MM.1S (cell line): ENCODE measurements at places on chromosomes 2 and 18.
A peak's percentile ranks its signal among the peaks of the same experiment; 100 is the strongest.

DNA sequence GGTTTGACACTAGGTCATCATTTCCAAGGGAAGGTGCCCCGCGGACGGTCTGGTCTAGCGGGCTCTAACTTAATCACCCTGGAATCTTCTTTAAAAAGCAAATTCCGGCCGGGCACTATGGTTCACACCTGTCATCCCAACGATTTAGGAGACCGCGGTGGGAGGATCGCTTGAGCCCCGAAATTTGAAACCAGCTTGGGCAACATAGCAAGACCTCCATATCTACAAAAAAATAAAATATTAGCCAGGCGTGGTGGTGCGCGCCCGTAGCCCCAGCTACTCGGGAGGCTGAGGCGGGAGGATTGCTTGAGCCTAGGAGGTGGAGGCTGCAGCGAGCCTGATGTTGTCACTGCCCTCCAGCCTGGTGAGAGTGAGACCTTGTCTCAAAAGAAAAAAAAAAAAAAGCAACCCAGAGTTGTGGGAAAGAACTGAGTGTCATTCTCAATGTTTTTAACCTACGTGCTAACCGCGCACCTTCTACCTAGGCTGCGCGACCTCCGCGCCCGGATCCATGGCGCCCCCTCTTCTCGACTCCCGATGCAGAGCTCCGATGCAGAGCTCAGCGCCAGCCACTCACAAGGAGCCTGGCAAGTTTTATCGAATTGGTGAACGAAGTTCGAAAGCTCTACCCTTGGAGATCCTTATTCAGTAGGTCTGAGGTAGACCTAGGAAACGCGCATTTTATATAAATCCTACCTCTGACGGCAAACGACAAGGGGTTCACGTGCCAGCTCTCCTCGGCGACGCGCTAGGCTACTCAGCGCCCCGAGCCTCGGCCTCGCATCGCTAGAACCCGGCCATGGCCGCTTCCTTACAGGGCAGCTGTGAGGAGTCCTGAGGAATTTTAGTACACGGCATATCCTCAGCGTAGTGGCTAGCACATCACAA, 888 bp upstream of the TWSG1 start:
- no peak for DNase-seq

DNA sequence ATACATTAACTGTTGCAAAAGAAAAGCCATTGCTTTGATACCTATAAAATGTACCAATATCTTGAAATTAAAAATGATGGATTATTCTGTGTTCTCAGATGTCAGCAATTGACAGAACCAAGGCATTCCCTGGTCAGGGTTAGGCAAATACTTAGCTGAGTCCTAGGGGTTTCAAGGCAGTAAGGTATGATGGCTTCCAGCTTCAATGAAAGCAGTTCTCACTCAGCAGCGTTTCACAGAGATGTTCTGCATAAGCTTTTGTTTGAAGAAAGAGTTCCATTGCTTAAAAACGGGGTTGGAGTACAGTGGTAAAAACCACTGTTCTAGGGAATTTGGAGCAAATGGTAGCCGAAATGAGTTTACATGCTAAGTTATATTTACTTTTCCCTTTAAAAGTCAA, 17.0 kb upstream of the KANSL1L start:
- DNase-seq = no peak

- peak; percentile 89 for DNase-seq
Observed at GRCh38 chr18:74493689-74494088, 2.5 kb upstream of the CNDP2 start.

GRCh38 chr2:86747711-86748639, 27.9 kb downstream of the RMND5A start:
- DNase-seq = peak; percentile 13

GRCh38 chr2:74617122-74617521, 31.0 kb downstream of the M1AP start:
- DNase-seq = no peak

- DNase-seq = no peak
Observed at GRCh38 chr2:181300600-181301291, 156.4 kb upstream of the ITGA4 start.

DNA sequence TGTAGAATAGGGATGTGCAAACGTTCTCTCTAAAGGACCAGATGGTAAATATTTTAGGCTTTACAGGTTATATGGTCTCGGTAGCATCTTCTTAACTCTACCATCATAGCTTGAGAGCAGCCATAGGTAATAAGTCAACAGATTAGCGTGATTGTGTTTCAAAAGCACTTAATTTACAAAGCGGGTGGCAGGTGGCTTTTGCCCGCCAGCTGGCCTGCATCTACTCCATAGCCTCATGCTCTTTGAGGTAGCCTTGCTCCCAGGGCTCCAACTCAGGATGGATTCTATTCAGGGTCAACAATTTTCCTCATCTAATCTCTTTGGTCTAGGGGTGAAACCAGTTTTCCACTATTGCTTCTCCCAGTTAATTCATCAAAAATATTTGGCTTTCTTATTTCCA, 5.0 kb upstream of the ATP9B start:
- DNase-seq = no peak

GRCh38 chr2:73070643-73071359, 711 bp downstream of the SFXN5 start:
- no peak for DNase-seq

- DNase-seq = no peak
Observed at GRCh38 chr18:2147476-2148230, 423.7 kb downstream of the METTL4 start.

GRCh38 chr18:76528477-76529432, 33.7 kb upstream of the ZNF516 start:
- no peak for DNase-seq

GRCh38 chr2:214995409-214995808, 143.0 kb downstream of the ABCA12 start:
- DNase-seq = no peak

GRCh38 chr2:181859803-181860202, 31.7 kb upstream of the ITPRID2 start:
- no peak for DNase-seq

GRCh38 chr2:201144101-201145051, 28.4 kb downstream of the CFLAR start:
- DNase-seq = no peak

GRCh38 chr2:240512666-240513535, 44.9 kb downstream of the ANKMY1 start:
- DNase-seq = no peak

GRCh38 chr2:95552911-95553310, 38.9 kb upstream of the TRIM43 start:
- no peak for DNase-seq

DNA sequence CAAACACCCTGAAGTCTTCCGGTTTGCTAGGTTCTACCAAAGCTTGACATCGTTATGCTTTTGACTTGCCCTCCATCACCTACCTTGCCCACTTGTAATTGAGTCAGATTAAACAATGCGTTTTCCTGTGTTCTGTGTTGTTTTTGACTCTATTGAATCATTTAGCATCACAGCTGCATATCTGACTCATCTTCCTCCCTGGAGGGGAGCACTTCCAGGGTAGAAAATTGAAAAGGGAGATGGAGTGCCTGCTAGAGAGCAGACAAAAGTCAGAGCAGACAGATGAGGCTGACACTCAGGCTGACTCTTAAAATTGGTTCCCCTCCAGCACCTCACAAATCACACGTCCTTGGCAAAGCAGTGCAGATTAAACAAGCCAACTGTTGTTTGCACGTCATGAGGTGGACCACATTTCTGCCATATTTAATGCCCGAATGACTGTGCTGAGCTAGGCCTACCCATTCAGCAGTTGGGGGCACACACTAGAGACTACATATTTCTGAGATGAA, 2.2 kb downstream of the MPP4 start:
- DNase-seq = no peak

DNA sequence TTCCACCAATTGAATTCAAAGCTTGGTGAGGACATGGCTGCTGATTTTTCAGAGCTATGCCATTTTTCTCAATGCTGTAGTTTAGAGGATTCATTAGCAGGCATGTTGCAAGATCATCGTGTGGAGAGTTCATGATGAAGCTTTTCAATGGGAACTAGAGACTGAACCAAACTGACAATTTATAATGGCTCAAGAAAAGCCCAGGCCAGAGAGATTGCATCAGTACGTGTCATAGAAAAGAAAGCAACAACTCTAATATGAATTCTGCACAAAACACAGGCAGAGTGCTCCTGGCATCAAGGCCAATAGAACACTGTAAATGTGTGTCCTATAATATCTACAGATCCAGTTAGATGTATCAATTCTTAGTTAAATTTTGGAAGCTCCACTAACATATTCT, 477.6 kb downstream of the LRP1B start:
- DNase-seq = no peak

GRCh38 chr2:127857265-127857808, 618 bp downstream of the POLR2D start:
- DNase-seq = peak; percentile 41

- no peak for DNase-seq
Observed at GRCh38 chr18:46719388-46719787, 37.5 kb downstream of the ST8SIA5 start.

- DNase-seq = no peak
Observed at GRCh38 chr2:197975931-197976519, 171.6 kb downstream of the PLCL1 start.

DNA sequence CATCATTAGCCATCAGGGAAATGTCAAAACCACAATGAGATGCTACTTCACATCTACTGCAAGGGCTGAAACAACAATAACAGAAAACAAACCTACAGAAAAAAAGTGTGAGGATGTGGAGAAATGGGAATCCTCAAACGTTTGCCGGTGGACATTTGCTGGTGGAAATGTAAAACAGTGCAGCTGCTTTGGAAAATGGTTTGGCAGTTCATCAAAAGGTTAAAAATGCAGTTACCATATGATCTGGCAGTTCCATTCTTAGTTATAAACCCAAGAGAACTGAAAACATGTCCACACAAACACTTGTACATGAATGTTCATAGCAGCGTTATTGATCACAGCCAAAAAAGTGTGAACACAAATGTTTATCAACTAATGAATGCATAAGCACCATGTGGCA, 44.2 kb downstream of the PROC start:
- no peak for DNase-seq

GRCh38 chr18:59605633-59606192, 91.5 kb downstream of the CCBE1 start:
- no peak for DNase-seq

DNA sequence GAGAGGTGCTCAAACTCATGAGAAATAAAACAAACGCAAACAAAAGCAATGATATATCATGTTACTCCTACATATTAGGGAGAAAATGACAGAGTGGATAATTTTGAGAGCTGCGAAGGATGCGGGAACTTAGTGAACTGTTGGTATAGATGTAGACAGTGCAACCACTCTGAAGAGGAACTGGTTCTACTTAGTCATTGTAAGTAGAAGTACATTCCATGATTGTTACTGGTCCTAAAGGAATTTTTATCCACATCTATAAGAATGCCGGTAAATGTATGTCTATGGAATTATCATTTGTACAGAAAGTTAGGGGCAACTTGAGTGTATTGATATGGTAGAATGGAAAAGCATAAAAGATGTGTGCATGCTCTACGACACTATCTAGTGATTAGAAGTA, 1238.4 kb downstream of the LRP1B start:
- no peak for DNase-seq

GRCh38 chr2:27988306-27988705, 97.8 kb downstream of the BABAM2 start:
- no peak for DNase-seq

GRCh38 chr2:224366267-224366844, 35.6 kb downstream of the FAM124B start:
- DNase-seq = no peak

GRCh38 chr2:239977111-239977510, 48.0 kb downstream of the NDUFA10 start:
- no peak for DNase-seq

DNA sequence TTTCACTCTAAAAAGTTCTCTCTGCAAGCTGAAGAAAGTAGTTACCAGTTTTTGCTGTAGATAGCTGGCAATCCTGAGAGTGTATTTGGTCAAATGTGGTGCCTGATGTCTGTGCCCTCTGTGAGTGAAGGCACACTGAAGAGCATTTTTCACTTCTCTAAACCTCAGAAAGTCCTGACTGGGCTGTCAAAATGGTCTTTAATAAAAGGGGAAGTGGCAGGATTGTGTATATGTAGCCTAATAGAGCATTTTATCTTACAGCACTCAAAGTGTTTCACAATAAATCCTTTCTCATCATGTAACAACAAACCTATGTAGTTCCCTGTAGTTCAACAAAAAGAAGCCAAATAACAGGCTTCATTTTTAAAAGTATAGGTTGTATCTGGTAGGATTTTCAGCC, 1552.3 kb upstream of the SLC39A10 start:
- peak; percentile 72 for DNase-seq

GRCh38 chr2:46087492-46087891, 209.7 kb upstream of the EPAS1 start:
- no peak for DNase-seq

GRCh38 chr2:30433541-30434299, 13.3 kb upstream of the LCLAT1 start:
- no peak for DNase-seq

DNA sequence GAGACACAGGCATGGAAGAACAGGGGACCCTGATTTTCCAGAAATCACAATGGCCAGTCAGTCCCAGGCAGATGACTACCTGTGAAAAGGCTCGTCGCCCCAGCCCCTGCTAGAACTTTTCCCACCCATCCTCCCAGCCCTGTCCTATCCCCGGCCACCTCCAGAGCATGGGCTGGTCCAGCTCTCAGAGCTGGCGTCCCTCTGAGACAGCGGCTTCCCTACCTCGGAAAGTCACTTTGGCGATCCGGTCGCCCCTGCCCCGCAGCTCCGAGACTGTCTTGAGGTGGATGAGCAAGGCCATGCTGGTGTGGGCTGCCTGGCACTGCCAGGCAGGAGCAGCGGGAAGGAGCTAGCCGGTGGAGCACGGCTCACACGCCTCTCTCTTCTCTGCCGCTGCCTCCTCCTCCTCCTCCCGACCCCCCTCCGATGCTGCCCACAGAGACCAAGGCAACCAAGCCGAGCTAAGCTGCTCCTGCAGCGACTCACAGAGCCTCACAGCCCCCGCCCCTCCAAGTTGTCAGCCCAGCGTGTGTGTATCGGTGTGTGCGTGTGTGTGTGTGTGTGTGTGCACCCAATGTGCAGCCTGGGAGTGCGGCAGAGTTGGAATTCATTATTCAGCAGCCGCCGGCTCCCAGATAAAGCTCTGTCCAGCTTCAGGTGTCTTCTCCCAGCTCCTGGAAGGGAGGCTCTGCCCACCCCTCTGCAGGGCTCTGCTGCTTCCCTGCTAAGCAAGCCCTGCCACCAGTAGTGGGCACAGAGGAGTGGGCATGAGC, 80.5 kb upstream of the OTOF start:
- DNase-seq = no peak

GRCh38 chr2:197274349-197274748, 36.2 kb downstream of the ANKRD44 start:
- DNase-seq = no peak

GRCh38 chr2:84187258-84187657, 271.8 kb downstream of the SUCLG1 start:
- DNase-seq = no peak
